ENCODE measurements at places on chromosomes 5 and 9. TPM values are rescaled to one million over a fixed set of nuclear protein-coding genes. Genes with fewer than 3 reads are reported as not detected.

- no peaks in the 10 kb centered on the region for H3K4me1 ChIP-seq
- peak overlapping the region; percentile 42 for H3K27ac ChIP-seq
- H3K27me3 ChIP-seq, result no peaks in the 10 kb centered on the region
- H3K36me3 ChIP-seq, result no peaks in the 10 kb centered on the region
- DNase-seq, result no peak
Measured at GRCh38 chr5:149053072-149053695, 9.7 kb downstream of the SH3TC2 start.

GRCh38 chr5:175351126-175351525 lies 92.9 kb downstream of the DRD1 start:
- DNase-seq, result no peak
- no peak overlapping the region for H3K4me3 ChIP-seq
- no peaks in the 10 kb centered on the region for H3K4me1 ChIP-seq
- no peaks in the 10 kb centered on the region for H3K27me3 ChIP-seq
- no peak overlapping the region for H3K27ac ChIP-seq

GRCh38 chr9:107455425-107456135 lies 34.0 kb downstream of the KLF4 start:
- no peak overlapping the region for H3K4me3 ChIP-seq
- no peak for DNase-seq
- no peaks in the 10 kb centered on the region for H3K4me1 ChIP-seq
- H3K36me3 ChIP-seq, result no peaks in the 10 kb centered on the region
- no peaks in the 10 kb centered on the region for H3K27me3 ChIP-seq
- H3K27ac ChIP-seq, result no peak overlapping the region

GRCh38 chr5:146667633-146668272 lies 151.8 kb upstream of the GPR151 start:
- no peaks in the 10 kb centered on the region for H3K4me1 ChIP-seq
- no peak overlapping the region for H3K27ac ChIP-seq
- no peaks in the 10 kb centered on the region for H3K36me3 ChIP-seq
- no peak for DNase-seq
- no peaks in the 10 kb centered on the region for H3K27me3 ChIP-seq

DNA sequence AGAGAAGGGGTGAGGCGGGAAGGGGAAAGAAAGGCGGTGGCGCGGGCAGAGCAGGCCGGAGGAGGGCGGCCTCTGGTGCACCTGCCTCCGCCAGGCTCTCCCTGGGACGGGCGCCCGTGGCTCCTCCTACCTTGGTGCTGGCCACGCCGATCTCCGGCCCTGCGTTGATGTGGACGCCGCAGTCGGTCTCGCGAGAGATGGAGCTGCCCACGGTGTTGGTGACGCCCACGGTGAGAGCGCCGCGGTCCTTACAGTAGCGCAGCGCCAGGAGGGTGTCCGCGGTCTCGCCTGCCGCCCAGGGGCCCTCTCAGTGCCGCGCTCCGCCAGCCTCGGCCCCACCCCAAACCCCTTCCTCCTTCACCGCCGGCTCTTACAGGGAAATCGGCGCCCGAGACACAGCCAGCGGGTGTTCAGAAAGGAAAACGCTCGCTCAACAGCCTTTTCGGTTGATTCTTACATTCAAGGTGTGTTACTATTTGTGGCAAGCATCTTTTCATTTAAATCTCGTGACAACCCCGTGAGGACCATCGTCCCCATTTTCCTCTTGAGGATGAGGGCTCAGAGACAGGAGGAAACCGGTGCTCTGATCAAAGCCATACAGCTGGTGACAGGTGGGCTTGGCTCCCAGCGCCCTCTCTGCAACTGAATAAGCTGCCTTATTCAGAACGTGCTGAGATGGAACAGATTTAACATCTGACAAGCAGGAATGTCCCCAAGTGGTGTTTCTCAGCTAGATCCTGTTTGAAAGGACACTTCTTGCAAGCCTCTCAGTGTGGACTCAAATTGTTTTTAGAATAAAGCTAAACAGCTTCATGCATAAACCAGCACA lies 22.0 kb upstream of the MAPK9 start:
- DNase-seq, result no peak
- no peak overlapping the region for H3K4me3 ChIP-seq
- H3K36me3 ChIP-seq, result no peaks in the 10 kb centered on the region

- H3K27ac ChIP-seq, result no peak overlapping the region
- DNase-seq, result no peak
- H3K36me3 ChIP-seq, result no peaks in the 10 kb centered on the region
- no peak overlapping the region for H3K4me3 ChIP-seq
Measured at GRCh38 chr9:82987370-82988189, 75.4 kb downstream of the RASEF start.

GRCh38 chr5:36180556-36181350 lies 28.8 kb downstream of the SKP2 start:
- H3K36me3 ChIP-seq, result no peaks in the 10 kb centered on the region
- no peaks in the 10 kb centered on the region for H3K4me1 ChIP-seq
- H3K27ac ChIP-seq, result no peak overlapping the region
- DNase-seq, result no peak

- H3K36me3 ChIP-seq, result no peaks in the 10 kb centered on the region
- H3K27me3 ChIP-seq, result no peaks in the 10 kb centered on the region
- no peak for DNase-seq
- H3K4me1 ChIP-seq, result no peaks in the 10 kb centered on the region
Measured at GRCh38 chr5:131104169-131104808, 60.8 kb downstream of the HINT1 start.

DNA sequence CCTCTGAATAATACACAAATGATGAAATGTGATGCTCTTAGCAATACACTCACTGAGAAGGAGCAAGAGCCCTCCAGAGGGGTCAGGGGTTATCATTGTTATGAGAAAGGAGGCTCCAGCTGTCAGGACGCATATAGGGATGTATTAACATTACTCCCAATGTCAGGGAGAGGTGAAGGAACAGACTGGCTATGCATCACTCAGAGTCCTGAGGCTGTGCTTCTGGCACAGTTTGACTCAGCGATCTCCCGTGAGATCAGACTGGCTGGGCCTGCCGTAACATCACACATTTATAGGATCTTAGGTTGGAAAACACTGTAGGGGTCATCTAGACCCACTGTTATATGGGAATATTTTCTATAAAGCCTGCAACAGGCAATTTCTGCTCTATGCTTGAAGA lies 226.5 kb upstream of the GLRA1 start:
- H3K36me3 ChIP-seq, result no peaks in the 10 kb centered on the region
- DNase-seq, result no peak
- H3K4me3 ChIP-seq, result no peak overlapping the region
- no peaks in the 10 kb centered on the region for H3K27me3 ChIP-seq

DNA sequence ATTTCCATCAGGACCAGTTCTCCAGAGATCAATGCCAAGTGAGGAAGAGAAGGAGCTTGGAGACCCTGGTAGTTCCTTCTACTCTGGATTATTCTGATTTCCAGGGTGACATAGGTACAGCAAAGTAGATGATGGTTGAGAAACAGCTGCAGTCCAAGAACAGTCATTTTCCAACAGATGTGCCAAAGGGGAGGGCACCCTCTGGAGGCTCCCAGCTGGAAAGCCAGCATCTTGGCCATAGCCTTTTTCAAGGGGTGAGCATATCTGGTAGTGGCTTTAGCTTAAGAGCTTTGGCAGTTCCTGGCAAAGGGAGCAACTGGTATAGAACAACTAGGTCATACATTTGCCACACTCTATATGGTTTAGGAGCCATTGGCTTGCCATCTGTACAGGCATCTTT lies 492.7 kb downstream of the RASEF start:
- no peak overlapping the region for H3K4me3 ChIP-seq
- H3K27ac ChIP-seq, result no peak overlapping the region
- no peaks in the 10 kb centered on the region for H3K27me3 ChIP-seq

DNA sequence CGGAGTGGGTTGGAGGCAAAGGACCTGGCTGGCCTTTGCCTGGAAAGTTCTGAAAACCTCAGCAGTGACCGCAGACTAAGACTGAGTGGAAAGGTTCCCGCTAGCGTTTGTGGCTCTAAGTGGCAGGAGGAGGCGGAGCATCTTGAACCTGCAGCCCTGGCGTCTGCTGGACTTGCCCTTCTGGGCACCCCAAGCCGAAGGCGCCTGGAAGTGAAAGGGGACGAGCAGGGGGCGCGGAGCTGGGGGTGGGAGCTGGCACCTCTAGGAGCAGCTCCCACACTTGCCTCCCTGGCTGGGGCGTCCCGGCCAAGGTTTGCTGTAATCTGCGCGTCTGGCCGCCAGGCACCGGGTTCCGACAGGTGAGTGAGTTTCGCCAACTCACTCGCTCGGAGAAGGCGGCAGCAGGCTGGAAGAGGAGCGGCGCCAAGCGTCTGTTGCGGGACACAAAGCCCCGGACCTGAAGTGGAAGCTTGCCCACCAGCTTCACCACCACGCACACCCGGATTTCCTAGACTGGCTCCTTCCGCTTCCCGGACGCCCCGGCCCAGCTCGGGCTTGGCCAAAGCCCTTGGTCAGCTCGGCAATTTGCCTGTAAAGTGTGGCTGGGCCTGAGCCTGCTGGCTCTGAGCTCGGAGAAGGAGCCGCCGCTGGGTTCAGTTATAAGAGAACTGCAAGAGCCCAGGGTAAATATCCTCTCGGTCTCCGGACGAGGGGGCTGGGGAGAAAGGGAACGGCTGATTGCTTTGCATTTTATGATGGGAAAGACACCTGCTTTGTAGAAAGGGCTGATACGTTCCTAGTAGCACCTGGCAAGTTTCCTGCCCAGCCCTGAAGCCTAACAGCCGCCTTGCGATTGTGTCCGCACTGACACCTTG lies at the start of gene GNA14:
TSS of gene GNA14 (minus strand) at position 89 of the 875 bp plus-strand sequence. CDS start 529 bp downstream, outside the sequence.
- H3K4me1 ChIP-seq, result no peaks in the 10 kb centered on the region
- H3K4me3 ChIP-seq, result peak within 1 kb of the TSS; percentile 49
- H3K27ac ChIP-seq, result peak within 1 kb of the TSS; percentile 67
- H3K36me3 ChIP-seq, result no peaks in the 10 kb centered on the region
- DNase-seq, result peak; percentile 82
- H3K27me3 ChIP-seq, result no peaks in the 10 kb centered on the region

DNA sequence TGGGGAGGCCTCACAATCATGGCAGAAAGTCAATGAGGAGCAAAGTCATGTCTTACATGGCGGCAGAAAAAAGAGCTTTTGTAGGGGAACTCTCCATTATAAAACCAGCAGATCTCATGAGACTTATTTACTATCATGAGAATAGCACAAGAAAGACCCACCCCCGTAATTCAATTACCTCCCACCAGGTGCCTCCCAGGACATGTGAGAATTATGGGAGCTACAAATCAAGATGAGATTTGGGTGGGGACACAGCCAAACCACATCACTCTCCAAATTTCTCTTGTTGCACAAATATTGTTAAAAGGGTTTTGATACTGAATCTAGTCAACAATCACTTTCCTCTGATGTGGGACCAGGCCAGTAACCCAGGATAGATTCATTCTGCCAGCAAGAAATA lies 1176.1 kb downstream of the CDH9 start:
- no peak for DNase-seq
- H3K27ac ChIP-seq, result no peak overlapping the region
- no peaks in the 10 kb centered on the region for H3K27me3 ChIP-seq
- H3K4me3 ChIP-seq, result no peak overlapping the region
- H3K36me3 ChIP-seq, result no peaks in the 10 kb centered on the region

The ADAMTS6 gene
- polyA plus RNA-seq, result 0.74 TPM

The HAUS6 gene
- 5.2 TPM for polyA plus RNA-seq

The ABLIM3 gene
- 11.4 TPM for polyA plus RNA-seq

The C9orf57 gene
- 0.60 TPM for polyA plus RNA-seq

All from sigmoid colon (tissue), 7 donors.